Hematopoietic multipotent progenitor cell treated with erythropoietin and hydrocortisone succinate and interleukin-3 and kit ligand, for 8 days (in vitro differentiated cells): ENCODE measurements at places on chromosomes 1 and 21.

DNA sequence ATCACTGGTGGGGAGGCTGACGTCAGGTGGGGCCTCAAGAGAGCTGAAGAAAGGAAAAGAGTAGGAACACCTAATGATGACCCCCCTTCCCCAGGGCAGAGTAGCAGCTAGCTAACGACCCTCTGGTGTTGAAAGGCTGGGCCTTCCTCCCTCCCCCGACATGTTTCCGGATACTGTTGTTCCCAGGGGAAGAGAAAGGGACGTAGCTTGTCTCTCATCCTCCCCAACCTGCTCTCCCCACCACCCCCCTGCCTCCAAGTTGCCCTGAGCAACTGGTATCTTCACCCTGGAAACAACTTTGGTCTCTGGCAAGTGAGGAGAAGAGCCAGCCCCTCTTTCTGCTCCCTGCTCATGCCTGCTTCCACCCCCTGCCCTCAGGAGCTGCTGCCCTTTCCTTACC, 2.4 kb downstream of the SEMA6C start:
- no peak for DNase-seq

GRCh38 chr21:42144679-42145568, 73.8 kb downstream of the UMODL1 start:
- no peak for DNase-seq

- no peak for DNase-seq
Measured at GRCh38 chr1:54528613-54529012, 19.4 kb upstream of the ACOT11 start.

DNA sequence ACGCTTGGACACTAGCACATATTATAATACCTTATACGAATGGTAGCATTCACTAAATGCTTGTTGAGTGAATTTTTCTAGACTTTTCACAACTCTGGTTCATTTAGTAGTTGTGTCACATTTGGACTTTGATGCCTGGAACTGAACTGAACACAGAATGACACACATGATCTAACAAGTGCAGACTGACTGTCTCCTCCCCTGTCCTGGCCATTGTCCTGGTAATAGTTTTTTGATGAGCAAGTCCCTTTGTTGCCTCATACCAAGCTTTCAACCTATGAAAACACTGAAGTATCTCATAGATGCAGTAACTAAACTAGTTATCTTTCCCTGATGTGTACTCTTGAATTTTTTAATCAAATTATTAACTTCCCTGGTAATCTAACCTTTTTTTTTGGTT, 66.4 kb downstream of the LRRC8D start:
- peak; percentile 43 for DNase-seq
